Effector CD4-positive, alpha-beta T cell (primary cell): ENCODE measurements at places on chromosomes 1 and 21.
A peak's percentile ranks its signal among the peaks of the same experiment; 100 is the strongest.

DNA sequence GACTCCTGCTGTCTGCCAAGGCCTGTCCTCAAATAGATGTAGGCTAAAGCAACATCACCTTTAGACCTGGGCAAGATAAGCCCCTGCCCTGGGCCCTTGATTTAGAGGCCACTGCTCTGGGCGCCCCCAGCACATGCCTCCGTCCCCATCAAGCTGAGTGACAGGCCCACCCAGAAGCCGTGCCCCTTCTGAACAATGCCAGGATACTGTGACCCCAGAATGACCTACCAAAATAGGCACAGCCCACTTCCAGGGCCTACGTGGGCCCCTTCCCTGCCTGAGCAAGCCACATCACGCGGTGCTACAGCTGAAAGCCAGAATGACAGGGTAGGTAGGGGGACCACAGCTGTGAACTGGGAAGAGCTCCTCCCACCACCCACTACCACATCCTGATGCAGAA lies 24.7 kb upstream of the BECN2 start:
- DNase-seq = no peak

DNA sequence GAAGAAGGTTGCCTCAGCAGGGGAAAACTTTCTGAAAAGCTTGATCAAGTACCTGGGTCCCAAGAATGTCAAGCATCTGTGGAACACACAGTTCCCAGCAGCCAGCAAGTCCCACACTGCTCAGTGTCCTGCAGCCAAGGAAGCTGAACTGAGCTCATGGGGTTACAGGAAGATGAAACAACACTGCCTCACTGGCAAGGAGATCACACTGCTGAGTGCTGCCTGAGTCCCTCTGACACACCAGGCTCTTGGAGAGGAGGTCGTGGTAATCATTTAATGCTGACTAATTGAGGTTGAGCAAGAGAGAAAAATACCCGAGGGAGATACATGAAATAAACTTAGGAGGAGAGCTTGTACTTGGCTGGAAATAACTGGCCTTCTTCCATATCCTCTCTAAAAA lies 75.2 kb downstream of the MPZL1 start:
- DNase-seq = no peak

GRCh38 chr1:161985301-161985822 lies 38.3 kb downstream of the OLFML2B start:
- DNase-seq = no peak

- no peak for DNase-seq
Measured at GRCh38 chr1:223037845-223038244, 105.2 kb downstream of the TLR5 start.

- no peak for DNase-seq
Measured at GRCh38 chr1:236168716-236169429, 26.5 kb downstream of the GPR137B start.

GRCh38 chr1:219324629-219325367 lies 151.1 kb downstream of the LYPLAL1 start:
- DNase-seq = no peak

DNA sequence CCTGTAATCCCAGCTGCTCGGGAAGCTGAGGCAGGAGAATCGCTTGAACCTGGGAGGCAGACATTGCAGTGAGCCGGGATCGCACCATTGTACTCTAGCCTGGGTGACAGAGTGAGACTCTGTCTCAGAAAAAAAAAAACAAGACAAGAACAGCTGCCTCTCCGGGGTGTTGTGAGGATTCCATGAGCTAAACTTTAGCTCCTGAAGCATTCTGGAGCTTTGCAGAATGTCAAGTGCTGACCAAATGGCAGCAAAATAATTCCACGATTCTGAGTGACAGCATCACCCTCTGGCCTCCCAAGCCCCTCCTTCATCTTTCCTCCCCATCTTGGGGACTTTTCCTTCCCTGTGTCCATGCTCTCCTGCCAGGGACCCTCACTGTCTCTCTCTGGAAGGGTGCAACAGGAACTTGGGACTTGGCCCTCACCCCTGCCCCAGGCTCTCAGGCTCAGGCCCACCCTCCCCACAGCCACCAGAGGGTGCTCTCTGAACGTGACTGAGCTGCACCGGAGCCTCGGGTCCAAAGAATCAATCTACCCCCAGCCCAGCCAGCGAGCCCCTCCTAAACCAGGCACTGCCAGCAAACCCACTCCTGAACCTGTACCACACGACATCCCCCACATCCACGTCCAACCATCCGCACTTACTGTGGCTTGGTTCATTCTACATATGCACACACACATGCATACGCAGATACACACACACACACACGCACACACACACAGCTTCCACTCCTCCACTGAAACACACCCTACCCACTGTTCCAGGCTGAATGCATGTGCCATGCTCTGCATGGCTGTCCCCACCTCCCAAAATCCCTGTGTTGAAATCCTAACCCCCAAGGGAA lies 45.7 kb downstream of the ACOT7 start:
- peak; percentile 62 for DNase-seq

DNA sequence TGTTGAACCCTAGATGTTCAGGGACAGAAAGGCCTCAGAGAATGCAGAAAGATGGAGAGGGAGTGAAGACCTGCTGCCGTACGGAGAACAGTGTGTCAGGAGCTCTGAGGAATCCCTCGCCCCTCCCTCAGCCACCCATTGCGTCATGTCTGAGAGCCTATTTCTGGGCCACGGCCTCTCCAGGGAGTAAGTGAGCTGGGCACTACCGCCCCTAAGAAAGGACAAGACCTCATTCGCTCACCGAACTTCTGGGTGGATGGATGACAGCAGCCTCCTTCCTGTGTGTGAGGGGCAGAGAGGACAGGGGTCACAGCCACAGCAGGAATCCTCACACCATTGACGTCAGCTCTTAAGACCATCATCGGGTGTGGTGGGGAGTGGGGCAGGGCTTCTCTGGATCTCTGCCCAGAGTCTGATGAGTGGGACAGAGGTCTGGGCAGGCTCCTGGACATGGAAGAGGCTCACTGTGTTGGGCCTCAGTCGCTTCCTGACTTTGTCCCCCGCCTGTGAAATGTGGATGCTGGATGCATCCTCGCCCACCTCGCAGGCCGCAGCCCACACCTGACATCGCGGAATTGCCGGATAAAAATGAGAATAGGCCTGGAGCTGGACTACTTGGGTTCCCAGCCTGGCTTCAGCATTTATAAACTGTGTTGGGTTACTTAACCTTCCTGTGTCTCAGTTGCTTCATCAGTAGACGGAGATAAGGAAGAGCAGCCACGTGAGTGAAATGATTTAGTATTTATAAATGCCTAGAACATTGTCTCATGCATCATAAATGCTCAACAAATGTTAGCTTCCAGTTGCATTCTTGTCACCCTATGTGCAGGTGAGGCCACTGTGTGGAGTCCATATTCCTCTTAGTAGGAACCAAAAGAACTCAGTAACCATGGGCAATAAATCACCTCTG lies 238.6 kb downstream of the TRABD2B start:
- DNase-seq = no peak

DNA sequence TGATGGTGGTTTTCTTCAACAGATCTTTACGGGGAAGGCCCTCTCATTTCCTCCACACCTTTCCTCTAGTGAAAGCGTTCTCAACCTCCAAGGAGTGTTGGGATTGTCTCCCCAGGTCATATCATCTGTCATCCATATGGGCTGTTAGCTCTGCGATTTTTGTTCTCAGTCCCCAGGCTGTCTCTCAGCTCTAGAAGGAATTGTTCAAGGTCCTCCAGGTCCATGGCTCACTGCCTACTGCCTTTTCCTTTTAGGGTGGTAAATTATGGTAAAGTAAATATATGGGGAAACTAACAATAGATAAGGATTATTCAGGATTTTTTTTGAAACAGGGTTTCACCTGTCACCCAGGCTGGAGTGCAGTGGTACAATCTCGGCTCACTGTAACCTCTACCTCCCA lies 37.6 kb downstream of the ELF3 start:
- DNase-seq = no peak
